ENCODE measurements at places on chromosomes 7 and 10. TPM values are rescaled to one million over a fixed set of nuclear protein-coding genes. Genes with fewer than 3 reads are reported as not detected.

- H3K4me1 ChIP-seq, result no peaks in the 10 kb centered on the region
- DNase-seq, result no peak
- no peaks in the 10 kb centered on the region for H3K27me3 ChIP-seq
- no peaks in the 10 kb centered on the region for H3K36me3 ChIP-seq
Measured at GRCh38 chr7:49443515-49443914, 329.9 kb upstream of the VWC2 start.

GRCh38 chr10:125148528-125148927 is 11.8 kb downstream of the CTBP2 start:
- H3K36me3 ChIP-seq, result no peaks in the 10 kb centered on the region
- H3K27ac ChIP-seq, result peak overlapping the region; percentile 98
- H3K4me3 ChIP-seq, result peak overlapping the region; percentile 90
- H3K27me3 ChIP-seq, result no peaks in the 10 kb centered on the region
- DNase-seq, result no peak
- peaks cover 90% of the 10 kb centered on the region for H3K4me1 ChIP-seq

DNA sequence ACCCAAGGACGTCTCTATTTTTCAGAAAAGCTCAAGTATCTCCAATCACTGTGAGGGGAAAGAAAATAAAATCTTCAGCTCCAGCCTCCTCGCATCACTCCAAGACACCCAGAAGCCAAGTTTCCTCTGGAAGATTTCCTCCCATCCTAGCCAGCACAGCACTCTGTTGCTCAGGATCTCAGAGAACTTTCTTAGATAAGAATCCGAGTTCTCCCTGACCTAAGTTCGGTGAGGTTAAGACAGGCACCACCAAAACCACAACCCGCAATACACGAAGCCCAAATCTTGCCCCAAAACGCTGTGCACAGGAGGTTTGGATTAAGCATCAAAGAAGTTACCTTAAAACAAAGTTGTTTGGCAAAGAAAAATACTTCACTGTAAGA is 4.2 kb downstream of the FAM53B start:
- H3K36me3 ChIP-seq, result no peaks in the 10 kb centered on the region
- H3K27ac ChIP-seq, result no peak overlapping the region
- peak overlapping the region; percentile 21 for H3K4me3 ChIP-seq
- peaks cover 61% of the 10 kb centered on the region for H3K4me1 ChIP-seq

DNA sequence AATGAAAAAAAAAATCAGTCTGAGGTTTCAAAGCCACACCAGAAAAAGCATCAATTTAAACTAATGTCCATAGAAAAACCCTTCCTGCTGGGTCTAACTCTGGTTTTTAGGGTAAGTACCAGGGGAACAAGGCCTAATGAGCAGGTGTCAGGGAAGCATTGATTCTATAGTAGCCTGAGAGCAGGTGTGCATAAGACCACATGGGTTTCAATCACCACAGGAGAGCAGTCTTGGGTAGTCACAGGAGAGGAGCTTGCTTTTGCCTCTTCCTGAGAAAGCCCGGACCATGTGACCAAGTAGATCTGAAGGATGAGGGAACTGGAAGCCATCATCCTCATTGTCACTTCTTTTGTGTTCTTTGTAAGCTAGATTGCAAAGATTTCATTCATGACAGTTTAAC is 66.3 kb upstream of the AGK start:
- H3K27me3 ChIP-seq, result no peaks in the 10 kb centered on the region
- no peak overlapping the region for H3K27ac ChIP-seq
- no peak overlapping the region for H3K4me3 ChIP-seq
- no peaks in the 10 kb centered on the region for H3K36me3 ChIP-seq
- peaks cover 9% of the 10 kb centered on the region for H3K4me1 ChIP-seq
- DNase-seq, result no peak

DNA sequence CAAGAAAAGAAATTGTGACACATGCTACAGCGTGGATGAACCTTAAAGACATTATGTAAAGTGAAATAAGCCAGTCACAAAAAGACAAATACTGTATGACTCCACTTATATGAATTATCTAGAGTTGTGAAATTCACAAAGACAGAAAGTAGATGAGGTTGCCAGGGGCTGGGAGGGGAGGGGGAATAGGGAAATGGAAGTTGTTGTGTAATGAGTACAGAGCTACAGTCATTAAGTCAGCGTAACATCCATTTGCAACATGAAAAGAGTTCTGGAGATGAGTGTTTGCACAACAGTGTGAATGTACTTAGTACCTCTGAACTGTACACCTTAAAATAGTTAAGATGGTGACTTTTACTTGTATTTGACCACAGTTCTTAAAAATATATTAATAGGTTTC is 112.1 kb upstream of the CDK1 start:
- no peaks in the 10 kb centered on the region for H3K36me3 ChIP-seq
- H3K4me3 ChIP-seq, result no peak overlapping the region
- no peaks in the 10 kb centered on the region for H3K27me3 ChIP-seq

Gene PLEKHS1
- not detected for polyA plus RNA-seq

Gene SPAM1
- not detected for polyA plus RNA-seq

Gene ANKMY2
- polyA plus RNA-seq, result 4.4 TPM

Gene CH25H
- 1.7 TPM for polyA plus RNA-seq

DNA sequence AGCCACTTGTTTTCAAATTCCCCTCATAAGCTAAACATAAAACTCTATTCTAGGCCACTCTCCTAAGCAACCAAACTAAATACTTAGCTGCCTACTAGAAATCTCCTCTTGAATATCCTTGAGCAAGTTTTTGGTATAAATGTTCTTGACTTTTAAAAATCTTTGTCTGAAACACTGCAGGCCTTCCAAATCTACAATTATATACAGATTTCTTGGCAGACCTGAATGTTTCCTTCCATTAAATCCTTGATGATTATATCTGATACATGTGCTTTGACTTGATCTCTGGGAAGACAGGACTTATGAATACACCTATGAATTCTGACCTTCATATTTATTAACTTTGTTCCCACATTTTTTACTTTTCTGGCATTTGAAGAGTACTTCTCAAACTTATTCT is 314.5 kb downstream of the CACNA2D1 start:
- no peaks in the 10 kb centered on the region for H3K27me3 ChIP-seq
- no peaks in the 10 kb centered on the region for H3K4me1 ChIP-seq
- H3K27ac ChIP-seq, result no peak overlapping the region

DNA sequence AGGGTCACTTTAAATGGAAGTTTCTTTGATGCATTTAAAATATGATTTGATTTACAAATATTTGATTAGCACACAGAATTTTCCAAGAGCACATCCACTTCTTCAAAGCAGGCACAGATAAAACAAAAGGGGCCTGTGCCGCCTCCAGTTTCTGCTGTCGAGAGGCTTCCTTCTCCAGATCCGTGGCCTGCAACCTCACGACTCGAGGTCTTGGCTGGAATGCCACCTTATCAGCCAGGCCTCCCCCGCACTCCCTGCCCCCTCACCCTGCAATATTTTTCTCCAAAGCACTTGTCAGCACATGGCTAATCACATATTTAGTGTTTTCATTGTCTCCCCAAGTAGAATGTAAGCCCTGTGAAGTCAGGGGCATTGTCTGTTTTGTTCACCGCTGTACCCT is 12.5 kb downstream of the PYROXD2 start:
- no peak overlapping the region for H3K27ac ChIP-seq
- H3K4me3 ChIP-seq, result no peak overlapping the region
- DNase-seq, result no peak
- H3K36me3 ChIP-seq, result no peaks in the 10 kb centered on the region
- no peaks in the 10 kb centered on the region for H3K27me3 ChIP-seq
- H3K4me1 ChIP-seq, result no peaks in the 10 kb centered on the region

DNA sequence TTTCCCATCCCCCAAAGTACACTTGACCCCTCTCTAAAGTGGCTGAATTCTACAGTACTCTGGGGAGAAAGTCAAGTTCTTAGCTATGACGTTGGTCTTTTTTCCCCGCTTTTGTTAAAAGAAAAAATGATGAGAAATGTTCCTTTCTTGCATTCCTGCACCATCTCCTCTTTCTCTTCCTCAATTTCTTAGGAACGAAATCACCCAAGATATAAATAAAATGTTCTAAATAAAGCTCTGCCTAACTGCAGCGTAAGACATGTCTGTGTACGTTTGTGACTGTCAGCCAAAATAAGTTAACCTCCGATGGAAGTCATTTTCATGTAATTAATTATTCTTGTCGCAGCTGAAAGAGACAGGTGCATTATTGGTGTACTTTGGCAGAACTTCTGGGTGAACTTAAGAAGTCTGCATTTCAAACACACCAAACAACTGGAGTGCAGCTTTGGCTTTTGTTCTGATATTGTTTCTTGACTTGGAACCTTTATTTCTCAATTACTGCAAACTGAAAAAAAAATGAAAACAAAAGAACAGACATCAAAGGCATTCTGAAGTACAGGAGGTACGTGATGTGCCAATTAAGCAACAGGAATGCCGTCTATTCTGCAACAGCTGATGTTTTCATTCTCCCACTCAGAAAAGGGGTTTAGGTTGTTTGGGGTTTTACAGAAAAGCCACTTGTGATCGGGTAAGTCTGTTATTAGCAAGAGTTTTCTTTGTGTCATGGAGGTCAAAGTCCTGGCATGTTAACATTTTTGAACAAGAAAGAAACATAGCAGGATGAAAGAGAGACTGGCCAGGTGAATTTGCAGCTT is 82.4 kb upstream of the SDK1 start:
- no peak for DNase-seq
- H3K27me3 ChIP-seq, result no peaks in the 10 kb centered on the region
- H3K27ac ChIP-seq, result no peak overlapping the region
- H3K4me3 ChIP-seq, result no peak overlapping the region

DNA sequence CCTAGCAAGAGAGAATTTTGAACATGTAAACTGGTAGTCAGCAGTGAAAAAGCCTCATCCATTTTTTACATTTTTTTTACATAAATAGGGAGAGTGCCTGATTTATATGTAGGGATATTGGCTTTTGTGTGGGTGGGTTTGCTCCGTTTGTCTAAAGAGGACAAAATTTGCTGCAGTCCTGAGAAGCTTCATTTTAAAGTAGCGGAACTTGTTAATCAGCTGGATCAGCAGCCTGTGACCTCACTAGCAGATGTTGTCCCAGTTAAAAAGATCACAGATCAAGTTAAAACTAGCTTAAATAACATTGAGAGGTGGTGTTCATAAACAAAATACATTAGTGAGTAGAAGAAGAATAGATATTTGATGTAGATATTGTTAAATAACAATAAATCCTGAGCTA is 2.6 kb downstream of the ATRNL1 start:
- no peak for DNase-seq
- H3K4me3 ChIP-seq, result no peak overlapping the region
- no peaks in the 10 kb centered on the region for H3K36me3 ChIP-seq
- no peak overlapping the region for H3K27ac ChIP-seq
- H3K27me3 ChIP-seq, result peaks cover 25% of the 10 kb centered on the region

Gene ARHGEF5
- polyA plus RNA-seq, result 10.2 TPM

DNA sequence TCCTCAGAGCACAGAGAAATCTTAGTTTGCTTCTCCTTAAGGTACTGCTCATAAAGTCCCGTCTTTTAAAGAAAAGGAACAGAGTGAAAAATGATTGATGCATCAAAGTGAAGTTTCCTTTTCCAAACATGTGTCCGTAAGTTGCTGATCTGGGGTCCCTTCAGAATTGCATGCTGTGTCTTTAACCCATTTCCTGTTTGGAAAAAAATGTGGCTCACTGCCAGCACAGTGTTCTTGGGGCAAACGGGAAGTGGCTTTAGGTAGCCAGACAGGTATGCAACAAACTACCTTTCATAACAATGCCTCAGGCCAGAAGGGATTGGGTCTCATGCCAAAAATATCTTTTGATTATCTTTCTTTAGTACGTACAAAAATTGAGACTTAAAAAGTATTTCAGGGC is 50.9 kb downstream of the TFAM start:
- peaks cover 8% of the 10 kb centered on the region for H3K4me1 ChIP-seq
- DNase-seq, result peak; percentile 29
- no peak overlapping the region for H3K27ac ChIP-seq
- no peak overlapping the region for H3K4me3 ChIP-seq
- H3K27me3 ChIP-seq, result no peaks in the 10 kb centered on the region
- H3K36me3 ChIP-seq, result no peaks in the 10 kb centered on the region

GRCh38 chr10:6564367-6564766 is 15.7 kb downstream of the PRKCQ start:
- peaks cover 17% of the 10 kb centered on the region for H3K4me1 ChIP-seq
- no peak overlapping the region for H3K4me3 ChIP-seq
- H3K27ac ChIP-seq, result no peak overlapping the region
- DNase-seq, result no peak
- no peaks in the 10 kb centered on the region for H3K27me3 ChIP-seq

DNA sequence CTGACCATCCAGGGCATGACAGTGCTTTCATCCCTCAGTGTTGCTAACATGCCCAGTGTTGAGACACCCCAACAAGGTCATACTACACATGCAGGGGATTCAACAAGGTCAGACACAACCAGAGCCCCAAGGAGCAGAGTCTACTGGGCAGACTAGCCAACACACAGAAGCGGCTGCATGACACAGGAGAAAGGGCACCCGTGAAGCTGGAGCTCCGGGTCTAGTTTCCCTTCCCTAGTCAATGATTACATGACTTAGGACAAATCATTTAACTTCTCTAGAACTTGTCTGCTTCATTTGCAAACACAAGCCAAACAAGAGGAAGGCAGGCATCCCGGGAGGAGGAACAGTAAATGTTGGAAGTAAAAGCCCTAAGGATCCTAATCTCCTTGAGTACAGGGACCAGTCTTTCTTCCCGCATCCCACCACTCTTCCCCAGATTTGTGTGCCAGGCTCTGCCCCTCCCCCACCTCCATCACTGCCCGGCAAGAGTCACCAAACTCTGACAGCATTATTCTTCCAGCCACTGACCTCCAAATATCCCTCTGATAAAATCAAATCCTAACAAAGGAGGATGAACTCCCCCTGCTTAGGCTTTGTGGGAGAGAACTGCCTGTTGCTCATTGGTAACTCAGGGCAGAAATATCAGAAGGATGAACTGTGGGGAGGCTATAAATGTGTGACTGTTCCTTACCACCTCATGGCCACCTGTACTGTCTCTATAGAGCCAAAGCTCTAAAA is 104.3 kb downstream of the KCNMA1 start:
- peaks cover 20% of the 10 kb centered on the region for H3K4me1 ChIP-seq
- H3K27me3 ChIP-seq, result no peaks in the 10 kb centered on the region
- no peaks in the 10 kb centered on the region for H3K36me3 ChIP-seq
- no peak overlapping the region for H3K27ac ChIP-seq
- DNase-seq, result no peak

Gene AEBP1
- 16.0 TPM for polyA plus RNA-seq

GRCh38 chr10:49762566-49762877 is 399 bp upstream of the OGDHL start:
- DNase-seq, result no peak
- H3K27me3 ChIP-seq, result peaks cover 36% of the 10 kb centered on the region
- no peak overlapping the region for H3K27ac ChIP-seq
- H3K36me3 ChIP-seq, result no peaks in the 10 kb centered on the region

Gene PIK3CG
- polyA plus RNA-seq, result not detected

GRCh38 chr10:60816628-60817397 is 38.5 kb downstream of the CDK1 start:
- H3K4me3 ChIP-seq, result no peak overlapping the region
- no peaks in the 10 kb centered on the region for H3K36me3 ChIP-seq
- H3K4me1 ChIP-seq, result peaks cover 4% of the 10 kb centered on the region
- peak; percentile 89 for DNase-seq
- no peak overlapping the region for H3K27ac ChIP-seq
- no peaks in the 10 kb centered on the region for H3K27me3 ChIP-seq

DNA sequence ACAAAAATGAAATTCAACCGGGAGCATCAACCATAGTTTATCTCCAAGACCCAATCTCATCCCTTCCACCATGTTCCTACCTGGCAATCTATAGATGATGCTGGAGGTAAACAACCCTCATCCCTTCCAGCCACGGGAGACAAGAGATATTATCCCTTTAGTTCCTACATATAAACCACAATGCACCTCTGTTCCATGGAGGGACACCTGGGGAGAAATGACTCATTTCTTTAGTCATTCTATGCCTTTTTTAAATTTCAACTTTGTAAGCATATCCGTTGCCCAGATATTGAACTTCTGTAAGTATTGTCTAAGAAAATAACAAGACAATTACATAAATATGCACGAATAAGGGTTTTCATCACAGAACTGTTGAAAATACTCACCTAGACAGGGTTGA is 15.5 kb upstream of the SFMBT2 start:
- no peak for DNase-seq
- peaks cover 13% of the 10 kb centered on the region for H3K27me3 ChIP-seq
- H3K27ac ChIP-seq, result no peak overlapping the region
- H3K4me3 ChIP-seq, result no peak overlapping the region
